Mammary microvascular endothelial cell (primary cell): ENCODE measurements at places on chromosomes 4 and X. TPM values are rescaled to one million over a fixed set of nuclear protein-coding genes. Genes with fewer than 3 reads are reported as not detected.

Gene TEC
- total RNA-seq = 0.84 and 0.93 TPM in 2 replicates

Gene ASB12
- total RNA-seq = not detected in 2 replicates

Gene UGT2B10
- total RNA-seq = not detected in 2 replicates

Gene F9
- total RNA-seq = not detected in 2 replicates

Gene GRPR
- total RNA-seq = not detected in 2 replicates

Gene LRIT3
- total RNA-seq = under 0.01 TPM in 1 of 2 replicates, not detected in the other

Gene OSTC
- 156 and 172 TPM in 2 replicates for total RNA-seq

Gene PPARGC1A
- not detected in 2 replicates for total RNA-seq

Gene DCAF8L2
- not detected in 2 replicates for total RNA-seq

Gene SYN1
- 0.05 and 0.07 TPM in 2 replicates for total RNA-seq

Gene ARHGAP24
- total RNA-seq = 99.1 and 105 TPM in 2 replicates

Gene MAOB
- total RNA-seq = not detected in 2 replicates

Gene MAP7D3
- total RNA-seq = 30.8 and 34.9 TPM in 2 replicates

Gene KLHL13
- total RNA-seq = 1.4 and 1.7 TPM in 2 replicates

Gene NONO
- total RNA-seq = 283 TPM in 2 replicates

Gene TNMD
- not detected in 2 replicates for total RNA-seq

Gene SERPINA7
- total RNA-seq = not detected in 2 replicates

Gene SSX4B
- not detected in 2 replicates for total RNA-seq

Gene TMSB15A
- 7.7 and 8.9 TPM in 2 replicates for total RNA-seq

Gene RPA4
- 0.49 and 0.60 TPM in 2 replicates for total RNA-seq
